ENCODE measurements at places on chromosomes 2 and 18. TPM values are rescaled to one million over a fixed set of nuclear protein-coding genes. Genes with fewer than 3 reads are reported as not detected.

- DNase-seq, result no peak
Measured at GRCh38 chr18:1294229-1294628, 389.6 kb downstream of the ADCYAP1 start.

GRCh38 chr2:68839260-68839833 lies 31.9 kb downstream of the BMP10 start:
- no peak for DNase-seq

DNA sequence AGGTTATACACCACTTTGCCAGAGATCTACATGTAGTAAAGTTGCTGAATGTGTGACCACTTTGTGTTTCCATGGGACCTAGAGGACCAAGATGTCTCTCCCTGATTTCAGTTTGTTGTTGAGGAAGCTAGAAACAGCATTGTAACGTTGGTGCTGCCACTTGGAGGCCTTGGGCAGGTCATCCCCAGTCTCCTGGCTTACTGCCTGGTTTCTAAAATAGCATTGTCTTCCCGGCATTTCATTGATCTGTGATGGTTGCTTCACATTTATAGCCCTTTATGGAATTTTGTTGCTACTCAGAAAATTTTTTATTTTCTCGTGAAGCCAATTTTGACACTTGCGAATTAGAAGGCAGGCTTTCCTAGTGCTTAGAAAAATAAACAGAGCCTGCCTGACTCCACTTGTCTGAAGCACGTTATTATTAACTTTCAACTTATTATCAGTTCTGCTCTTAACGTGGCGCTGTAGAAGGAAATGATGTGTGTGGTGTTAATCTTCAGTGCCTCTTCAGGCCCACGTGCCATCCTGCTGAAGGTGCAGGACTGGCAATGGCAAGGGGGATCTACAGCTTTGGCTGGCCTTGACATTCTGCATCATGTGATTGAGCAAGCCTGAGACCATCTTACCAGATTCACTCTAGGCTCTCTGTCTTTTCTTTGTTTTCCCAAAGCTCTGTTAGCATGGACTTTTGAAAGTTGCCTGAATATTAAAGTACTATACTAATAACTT lies 59.9 kb downstream of the INPP4A start:
- DNase-seq, result no peak

GRCh38 chr2:233820774-233821105 lies 33.6 kb downstream of the HJURP start:
- peak; percentile 47 for DNase-seq

DNA sequence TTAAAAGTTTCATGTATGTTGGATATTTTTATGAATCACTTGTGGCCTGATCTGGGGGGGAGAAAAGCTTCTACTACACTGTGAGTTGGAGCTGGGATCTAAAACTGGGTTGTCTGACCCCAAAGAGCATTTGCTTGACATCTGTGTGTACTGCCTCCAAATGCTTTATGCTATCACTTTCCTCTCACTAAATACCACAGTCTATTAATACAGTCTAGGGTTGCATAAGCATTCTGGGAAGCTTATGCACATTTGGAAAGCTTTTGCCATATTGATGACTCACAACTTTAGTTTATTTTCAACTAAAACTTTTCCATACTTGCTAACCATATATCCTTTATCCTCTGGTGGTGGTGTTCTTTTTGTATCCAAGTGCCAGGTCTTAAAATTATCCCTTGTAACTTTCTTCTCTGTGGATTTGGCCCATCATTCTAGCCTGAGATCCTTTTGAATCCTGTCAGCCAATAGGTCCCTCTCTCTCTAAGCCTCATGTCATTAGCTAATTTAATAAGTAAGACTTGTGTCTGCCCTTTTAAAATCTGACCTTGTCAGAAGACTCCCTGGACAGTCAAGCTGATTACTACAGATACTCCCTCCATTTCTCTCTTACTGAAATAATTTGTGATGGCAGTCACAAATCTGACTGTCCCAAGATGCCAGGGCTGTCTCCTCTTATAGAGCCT lies 72.7 kb downstream of the NXPH2 start:
- DNase-seq, result no peak

- no peak for DNase-seq
Measured at GRCh38 chr2:47509250-47509649, 106.3 kb downstream of the MSH2 start.

- no peak for DNase-seq
Measured at GRCh38 chr18:38695559-38696280, 1130.1 kb upstream of the CELF4 start.

- no peak for DNase-seq
Measured at GRCh38 chr18:70116949-70117348, 88.5 kb downstream of the RTTN start.

RUFY4 gene
- total RNA-seq, result 0.42 TPM

SKOR2 gene
- total RNA-seq, result not detected

CFAP221 gene
- 2.3 TPM for total RNA-seq
